Renal cortical epithelial cell (primary cell): ENCODE measurements at places on chromosomes 16 and 17.

- no peak for DNase-seq
These were observed 34.7 kb upstream of the ENPP7 start for GRCh38 chr17:79695797-79696609.

- no peak for DNase-seq
These were observed 51.6 kb downstream of the ACTG1 start for GRCh38 chr17:81460856-81461460.

- peak; percentile 97 for DNase-seq
These were observed 160.1 kb upstream of the IRX3 start for GRCh38 chr16:54446639-54447038.

DNA sequence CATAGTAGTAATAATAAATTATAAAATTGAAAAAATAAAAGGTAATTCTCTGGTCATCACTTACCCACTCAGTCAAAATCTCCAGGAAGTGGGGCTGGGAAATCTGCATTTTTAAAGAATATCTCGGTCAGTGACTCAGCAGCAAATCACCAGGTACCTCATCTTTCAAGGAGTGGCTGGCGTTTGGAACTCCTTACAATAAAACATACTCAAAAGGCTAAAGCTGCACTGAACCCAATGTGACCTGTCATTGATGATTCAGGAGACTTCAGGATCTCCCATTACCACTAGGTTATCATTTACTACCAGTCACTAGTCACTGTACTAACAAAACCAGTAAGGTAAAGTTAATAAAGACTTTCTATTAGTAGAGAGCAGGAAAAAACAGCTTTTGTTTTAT lies 21.5 kb upstream of the RFFL start:
- peak; percentile 86 for DNase-seq

DNA sequence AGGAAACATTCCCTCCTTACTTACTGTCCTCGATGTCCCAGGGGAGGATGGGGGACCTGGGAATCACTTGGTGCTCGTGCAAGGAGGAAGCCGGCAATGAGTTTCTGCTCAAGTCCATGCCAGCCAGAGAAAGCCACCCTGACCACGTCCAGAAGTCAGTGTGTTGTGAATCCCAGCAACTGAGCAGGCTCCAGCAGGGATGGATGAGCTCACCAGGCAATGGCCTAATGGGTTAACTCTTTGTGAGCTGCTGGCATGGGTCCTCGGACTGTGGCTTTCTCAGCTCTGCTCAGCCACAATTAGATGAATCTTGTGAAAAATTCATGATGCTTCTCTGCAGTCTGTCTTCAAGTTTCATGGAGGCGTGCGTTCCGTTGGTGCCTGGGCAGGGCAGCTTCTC lies at the start of gene PIRT:
TSS of gene PIRT (minus strand) at position 167 of the 400 bp plus-strand sequence. CDS start 12,442 bp downstream, outside the sequence.
- no peak for DNase-seq

- no peak for DNase-seq
These were observed 76.4 kb upstream of the SMIM36 start for GRCh38 chr17:55587608-55588139.

DNA sequence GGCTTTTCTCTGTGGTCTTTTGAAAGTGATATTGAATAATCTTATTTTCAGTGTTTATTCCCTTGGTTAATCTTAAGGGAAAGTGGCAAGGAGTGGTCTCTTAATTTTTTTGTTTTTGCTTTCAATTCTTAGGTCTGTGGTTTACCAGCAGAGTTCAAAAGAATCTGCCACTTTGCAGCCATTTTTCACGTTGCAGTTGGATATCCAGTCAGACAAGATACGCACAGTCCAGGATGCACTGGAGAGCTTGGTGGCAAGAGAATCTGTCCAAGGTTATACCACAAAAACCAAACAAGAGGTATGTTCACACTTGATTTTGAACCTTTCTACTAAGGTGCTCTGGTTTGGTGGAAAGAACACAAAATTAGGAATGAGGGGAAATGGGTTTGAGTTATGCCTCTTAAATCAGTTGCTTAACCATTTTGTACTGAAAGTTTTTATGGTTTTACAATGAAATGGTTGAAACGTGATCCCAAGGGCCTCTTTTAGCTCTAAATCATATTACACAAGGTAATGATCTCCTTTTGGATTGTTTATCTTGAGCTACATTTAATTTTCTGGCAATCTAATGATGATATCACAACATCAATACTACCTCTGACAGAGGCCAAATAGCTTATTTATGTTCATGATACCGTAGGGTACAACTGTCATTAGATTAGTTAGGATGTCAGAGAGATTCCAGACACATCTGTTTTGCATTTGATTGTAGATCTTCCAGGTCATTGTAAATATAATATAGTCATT lies 51.6 kb upstream of the CRISPLD2 start:
- DNase-seq = no peak

DNA sequence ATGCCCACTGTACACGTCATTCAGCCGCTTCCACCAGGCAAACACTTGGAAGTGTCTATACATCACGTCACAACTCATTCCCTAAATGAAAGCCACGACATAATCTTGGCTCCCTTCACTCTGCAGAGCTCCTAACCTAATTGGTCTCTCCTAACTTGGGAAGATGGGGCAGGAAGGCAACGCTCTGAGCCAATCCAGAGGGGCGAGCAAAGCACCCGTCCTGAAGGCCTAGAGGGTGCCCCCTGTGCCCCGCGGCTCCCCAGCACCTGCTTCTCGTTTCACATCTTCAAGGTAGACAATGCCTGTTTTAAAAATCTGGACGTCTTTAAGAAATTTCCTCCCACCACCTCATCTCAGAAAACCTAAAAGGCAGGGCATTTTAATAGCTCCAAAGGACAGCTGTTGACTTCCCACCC lies 1.0 kb downstream of the CSNK2A2 start:
- no peak for DNase-seq

GRCh38 chr17:15263206-15263579 lies 1.9 kb downstream of the PMP22 start:
- DNase-seq = no peak
